ENCODE measurements at places on chromosomes 12 and 14.

GRCh38 chr14:99879401-99880295 lies 86.4 kb downstream of the EML1 start:
- DNase-seq = peak; percentile 70

GRCh38 chr12:100724071-100724470 lies 70.5 kb upstream of the ANO4 start:
- DNase-seq = no peak

DNA sequence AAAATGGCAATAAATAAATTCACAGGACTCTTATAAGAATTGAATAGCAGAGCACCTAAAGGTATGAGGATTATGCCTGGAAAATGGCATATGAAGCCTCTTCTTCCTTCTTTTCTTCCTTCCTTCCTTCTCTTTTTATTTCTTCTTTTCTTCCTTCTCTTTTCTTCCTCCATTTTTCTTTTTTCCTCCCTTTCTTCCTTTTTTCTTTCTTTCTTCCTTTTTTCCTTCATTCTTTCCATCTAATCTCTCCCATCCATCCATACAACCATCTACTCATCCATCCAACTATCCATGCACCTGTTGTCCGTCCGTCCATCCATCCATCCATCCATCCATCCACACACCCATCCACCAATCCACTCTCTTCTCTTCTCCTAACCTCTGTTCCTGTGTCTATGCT lies 173.8 kb downstream of the TBX5 start:
- DNase-seq = no peak

- DNase-seq = no peak
Measured at GRCh38 chr12:68462803-68463202, 130.6 kb upstream of the MDM1 start.

DNA sequence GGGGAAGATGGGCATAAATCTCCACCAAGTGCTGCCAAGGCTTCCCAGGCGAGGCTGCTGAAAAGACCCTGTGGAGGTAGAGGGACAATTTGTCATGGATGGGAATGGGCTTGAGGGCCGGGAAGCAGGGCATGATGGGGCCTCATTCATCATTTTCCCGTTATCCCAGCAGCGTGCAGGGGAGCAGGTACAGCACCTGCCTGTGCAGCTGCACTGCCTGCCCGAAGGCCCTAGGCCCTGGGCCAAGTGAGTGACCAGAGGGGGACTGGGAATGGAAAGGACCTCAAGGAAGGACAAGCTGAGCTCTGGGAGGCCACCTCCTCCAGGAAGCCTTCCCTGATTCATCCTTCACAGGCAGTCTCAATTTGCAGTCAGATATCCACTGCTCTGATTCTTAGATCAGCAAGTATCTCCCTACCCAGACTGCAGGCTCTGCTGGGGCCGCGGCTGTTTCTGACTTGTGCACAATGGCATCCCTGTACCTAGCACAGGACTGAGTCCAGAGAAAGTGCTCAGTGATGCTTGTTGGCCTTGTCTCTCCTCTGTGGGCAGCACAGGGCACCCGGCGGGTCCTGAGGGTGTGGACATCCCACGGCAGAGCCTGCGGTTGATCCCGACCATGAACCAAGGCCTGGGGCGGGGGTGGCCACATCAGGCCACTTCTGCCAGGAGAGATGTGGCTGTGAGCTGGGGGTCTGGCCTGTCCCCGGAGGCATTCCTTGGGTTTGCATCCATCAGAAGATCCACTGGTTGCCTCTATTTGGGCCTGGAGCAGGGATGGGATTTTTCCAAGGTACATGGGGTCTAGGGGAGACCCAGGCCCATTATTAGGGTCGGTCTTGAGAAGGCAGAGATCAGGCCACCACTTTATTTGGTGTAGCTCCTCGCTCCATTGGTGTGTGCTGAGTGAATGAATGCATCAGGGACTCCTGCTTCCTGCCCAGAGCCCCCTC lies 167.3 kb upstream of the RTL1 start:
- no peak for DNase-seq

DNA sequence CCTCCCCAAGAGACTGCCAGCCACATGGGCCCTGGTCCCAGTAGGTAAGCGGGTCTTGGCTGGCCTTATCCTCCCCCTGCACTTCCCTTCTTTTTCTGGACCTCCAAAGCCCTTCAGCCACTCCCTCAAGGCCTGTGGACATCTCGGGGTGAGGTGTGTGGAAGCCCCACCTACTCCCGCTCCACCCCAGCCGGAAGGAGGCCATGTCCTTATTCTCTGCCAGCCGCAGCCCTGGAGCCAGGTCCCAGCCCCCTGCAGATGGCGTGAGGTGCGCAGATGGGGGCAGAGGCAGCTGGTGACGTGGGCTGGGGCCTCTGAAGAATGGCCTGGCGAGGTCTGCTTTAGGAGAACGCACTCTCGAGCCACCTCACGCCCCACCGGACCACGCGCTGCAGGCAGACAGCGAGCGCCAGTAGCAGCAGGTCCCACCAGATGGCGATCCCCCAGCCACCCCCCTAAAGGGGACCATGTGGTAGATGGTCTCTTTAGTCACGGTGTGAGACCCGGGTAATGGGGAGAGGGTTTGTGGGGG lies 167.1 kb downstream of the TSPAN9 start:
- DNase-seq = no peak

GRCh38 chr14:32473464-32473855 lies 144.4 kb downstream of the AKAP6 start:
- no peak for DNase-seq

DNA sequence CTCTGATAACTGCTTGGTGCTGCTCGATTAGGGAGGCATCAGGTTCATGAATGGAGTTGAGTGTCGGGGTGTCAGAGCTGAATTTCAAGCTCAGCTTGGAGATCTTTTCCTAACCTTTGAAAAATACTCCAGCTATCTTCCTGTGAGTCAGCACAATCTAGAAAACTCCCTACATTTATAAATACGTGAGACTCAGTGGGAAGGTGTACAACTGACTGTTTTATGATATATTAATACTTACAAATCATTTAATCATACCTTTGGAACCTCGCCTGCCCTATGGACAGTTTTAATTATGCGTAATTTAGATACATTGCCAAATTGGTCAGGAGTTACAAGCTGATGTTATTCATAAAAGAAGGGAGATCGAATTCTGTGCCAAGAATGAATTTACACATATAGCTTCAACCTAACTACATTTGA lies 961 bp downstream of the CMAS start:
- DNase-seq = no peak

- DNase-seq = no peak
Measured at GRCh38 chr14:64572386-64573104, 22.8 kb downstream of the PPP1R36 start.

GRCh38 chr14:52020161-52020714 lies 30.9 kb downstream of the RTRAF start:
- no peak for DNase-seq

GRCh38 chr14:54444681-54445080 lies 3.5 kb upstream of the CNIH1 start:
- peak; percentile 74 for DNase-seq

- DNase-seq = no peak
Measured at GRCh38 chr12:113348849-113349536, 9.4 kb upstream of the PLBD2 start.

DNA sequence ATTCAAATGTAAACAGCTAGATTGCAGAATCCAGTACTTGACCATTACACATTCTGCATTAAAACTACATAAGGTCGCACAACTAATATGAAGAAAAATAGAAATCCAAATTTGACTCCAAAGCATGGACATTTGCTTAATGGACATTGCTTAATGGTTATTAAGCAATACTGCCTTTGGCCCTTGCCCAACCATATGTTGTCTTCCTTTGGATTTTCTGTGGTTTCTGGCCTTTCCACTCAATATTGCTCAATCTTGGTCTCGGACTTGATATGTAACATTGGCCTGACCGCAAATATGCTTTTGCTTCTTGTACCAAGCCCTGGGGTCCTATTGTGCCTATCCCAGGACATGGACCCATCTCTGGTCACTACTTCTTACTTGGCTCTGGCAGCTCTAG lies 67.2 kb downstream of the PTPRR start:
- peak; percentile 91 for DNase-seq

- DNase-seq = no peak
Measured at GRCh38 chr14:105063056-105063455, 2.2 kb downstream of the GPR132 start.

Data from foreskin fibroblast (primary cell).